ENCODE measurements at places on chromosomes 6 and 20.
A peak's percentile ranks its signal among the peaks of the same experiment; 100 is the strongest.

DNA sequence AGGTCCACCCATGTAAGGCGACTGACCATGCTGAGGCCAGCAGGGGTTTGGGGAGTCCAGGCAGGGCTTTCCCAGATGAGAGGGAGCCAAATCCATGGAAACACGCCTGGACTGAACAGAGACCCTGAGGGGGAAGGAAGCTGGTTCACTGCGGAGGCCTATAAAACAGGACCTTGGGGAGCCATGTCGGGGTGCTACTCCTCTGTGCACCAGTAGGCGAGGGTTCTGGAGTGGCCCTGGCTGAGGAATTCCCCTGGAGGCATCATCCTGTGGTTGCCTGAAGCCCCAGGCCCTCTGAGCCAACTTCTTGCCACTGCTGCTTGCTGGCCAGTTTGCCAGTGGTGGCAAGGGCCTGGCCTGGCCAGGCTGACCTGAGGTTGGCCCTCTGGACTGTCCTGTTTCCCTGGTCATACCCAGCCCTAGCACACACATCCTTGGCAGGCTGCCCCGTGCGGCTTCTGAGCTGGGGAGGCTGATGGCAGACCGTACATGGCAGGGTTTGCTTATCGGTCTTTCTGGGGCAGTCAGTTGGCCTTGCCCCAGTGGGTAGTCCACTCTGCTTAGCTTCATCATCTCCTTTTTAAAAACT lies 2.2 kb upstream of the LRRN4 start:
- no peak for DNase-seq

GRCh38 chr6:9225441-9225871 lies 790.1 kb upstream of the SLC35B3 start:
- DNase-seq = no peak

DNA sequence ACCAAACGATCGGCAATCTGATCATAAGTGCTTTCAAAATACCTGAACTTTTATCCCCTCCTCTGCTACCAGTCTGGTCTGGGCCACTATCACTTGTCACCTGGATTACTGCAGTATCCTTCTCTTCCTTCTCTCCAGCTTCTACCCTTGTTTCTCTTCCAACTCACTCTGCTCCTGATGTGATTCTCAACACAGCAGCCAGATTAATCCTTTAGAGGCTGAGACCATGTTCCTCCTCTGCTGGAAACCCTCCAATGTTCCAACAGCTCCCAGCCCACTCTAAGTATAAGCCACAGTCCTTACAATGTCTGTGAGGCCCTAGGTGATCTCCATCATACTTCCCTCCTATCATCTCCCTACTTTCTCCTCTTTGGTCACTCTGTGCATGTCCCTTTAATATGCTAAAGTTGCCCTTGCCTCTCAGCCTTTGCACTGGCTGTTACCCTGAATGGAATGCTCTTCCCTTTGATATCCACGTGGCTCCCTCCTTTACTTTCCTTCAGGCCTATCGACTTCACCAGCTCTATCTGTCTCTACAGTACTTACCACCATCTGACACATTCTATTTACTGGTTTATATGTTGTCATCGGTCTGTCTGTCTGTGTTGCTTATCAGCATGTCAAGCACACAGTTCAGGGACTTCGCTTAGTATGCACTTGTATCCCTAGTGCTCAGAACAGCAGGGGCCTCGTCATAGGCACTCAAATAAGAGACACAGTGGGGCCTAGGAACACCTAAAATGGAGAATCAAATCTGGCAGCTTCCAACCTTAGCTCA lies 35.0 kb upstream of the RNF24 start:
- DNase-seq = no peak

GRCh38 chr6:97422171-97422570 lies 139.2 kb upstream of the MMS22L start:
- DNase-seq = no peak

GRCh38 chr6:35490821-35491557 lies 5.9 kb downstream of the TEAD3 start:
- DNase-seq = no peak

- DNase-seq = no peak
Observed at GRCh38 chr20:58511861-58512260, 3.3 kb downstream of the APCDD1L start.

DNA sequence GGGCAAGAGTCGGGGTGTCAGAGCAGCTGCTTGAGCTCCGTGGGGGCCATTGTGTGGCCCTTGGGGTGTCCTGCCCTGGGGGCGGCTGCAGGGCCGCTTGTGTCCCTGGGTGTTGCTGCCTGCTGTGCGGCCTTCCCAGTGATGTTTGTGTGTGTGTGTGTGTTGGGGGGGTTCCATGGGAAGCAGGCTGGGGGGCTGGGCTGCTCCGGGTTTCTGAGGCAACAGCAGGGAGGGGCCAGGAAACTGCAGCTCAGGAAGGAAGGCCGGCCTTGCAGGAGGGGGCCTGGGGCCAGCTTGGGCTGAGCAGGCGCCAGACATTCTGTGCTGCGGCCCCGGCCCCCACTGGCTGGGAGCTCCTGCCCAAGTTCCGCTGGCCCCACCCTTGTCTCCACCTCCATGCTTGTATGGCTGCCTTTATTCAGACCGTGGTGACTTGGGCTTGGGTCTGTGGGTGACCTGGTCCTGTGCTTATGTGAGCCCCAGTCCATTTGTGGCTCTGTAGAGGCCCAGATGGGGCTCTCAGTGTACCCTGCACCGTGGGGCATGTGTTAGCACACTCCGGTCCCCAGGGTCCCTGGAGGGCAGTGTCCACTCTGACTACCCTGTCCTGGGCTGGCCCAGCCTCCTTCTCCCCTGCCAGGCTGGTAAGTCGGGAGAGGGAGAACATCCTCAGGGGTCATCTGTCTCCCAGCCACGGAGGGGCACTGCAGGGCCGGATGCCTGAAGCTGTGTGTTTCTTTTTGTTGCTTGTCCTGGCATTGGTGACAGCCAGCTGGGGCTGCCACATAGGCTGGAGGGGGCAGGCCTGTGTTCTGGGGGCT lies 4.6 kb upstream of the SOX18 start:
- DNase-seq = no peak

GRCh38 chr20:49966861-49967260 lies 15.9 kb upstream of the SNAI1 start:
- DNase-seq = no peak

- DNase-seq = no peak
Observed at GRCh38 chr6:11058406-11058805, 14.3 kb upstream of the ELOVL2 start.

GRCh38 chr6:109074133-109074415 lies 20.6 kb downstream of the SESN1 start:
- no peak for DNase-seq

DNA sequence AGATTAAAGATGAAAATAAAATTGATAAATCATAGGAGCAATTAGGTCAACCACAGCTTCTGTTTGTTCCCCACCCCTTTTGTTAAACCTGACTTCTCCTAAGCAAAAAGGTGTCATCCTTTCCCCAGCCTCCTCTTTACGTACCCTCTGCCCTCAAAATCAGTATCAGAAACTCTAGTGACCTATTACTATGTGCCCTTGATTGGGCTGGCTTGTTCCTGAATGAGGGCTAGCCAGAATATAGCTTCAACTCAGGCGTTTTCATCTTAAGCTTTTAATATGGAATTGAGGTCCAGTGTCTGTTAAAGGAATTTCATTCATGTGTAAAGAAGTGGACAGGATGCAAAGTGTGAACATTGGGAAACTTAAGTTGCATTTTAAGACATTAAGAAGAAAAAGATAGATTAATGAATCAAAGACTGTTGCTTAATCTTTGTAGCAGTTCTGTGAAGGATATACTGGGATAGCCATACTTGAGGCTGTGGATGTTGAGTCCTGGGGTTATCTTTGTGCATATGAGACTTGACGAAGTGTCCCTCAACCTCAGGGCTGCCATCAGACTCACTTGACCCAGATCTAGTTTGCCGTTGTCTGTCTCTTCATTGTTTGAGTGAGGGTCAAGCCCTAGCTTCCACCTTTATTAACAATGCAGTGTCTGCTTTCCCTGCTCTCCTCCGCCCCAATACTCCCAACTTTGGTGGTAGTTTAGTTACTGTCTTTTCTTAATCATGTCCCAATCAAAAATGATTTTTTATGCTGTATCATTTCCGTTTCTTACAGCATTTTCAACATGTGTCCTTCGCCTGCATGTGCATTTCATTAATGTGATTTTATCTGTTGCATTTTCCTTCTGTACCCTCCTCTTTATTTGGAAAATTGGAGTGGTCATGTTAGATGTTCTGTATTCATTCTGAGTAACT lies 1.9 kb downstream of the TBPL1 start:
- no peak for DNase-seq

DNA sequence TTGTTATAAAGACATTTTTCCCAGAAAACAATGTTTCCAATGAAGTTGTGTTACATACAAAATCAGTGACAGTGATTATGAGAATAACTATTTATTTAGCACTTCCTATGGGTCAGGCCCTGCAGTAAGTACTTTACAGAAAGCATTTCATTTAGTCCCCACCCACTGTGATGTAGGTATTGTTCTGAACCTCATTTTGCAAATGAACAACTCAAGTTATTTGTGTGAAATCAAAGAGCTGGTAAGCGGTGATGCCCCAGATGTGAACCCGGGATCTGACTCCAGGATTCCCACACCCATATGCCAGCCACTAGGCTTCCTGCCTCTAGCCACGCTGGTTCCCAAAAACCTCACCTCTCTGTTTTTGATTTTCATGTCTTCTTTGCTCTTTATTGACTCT lies 30.9 kb downstream of the FAXC start:
- DNase-seq = no peak

- no peak for DNase-seq
Observed at GRCh38 chr20:50754420-50754819, 23.0 kb downstream of the PARD6B start.

DNA sequence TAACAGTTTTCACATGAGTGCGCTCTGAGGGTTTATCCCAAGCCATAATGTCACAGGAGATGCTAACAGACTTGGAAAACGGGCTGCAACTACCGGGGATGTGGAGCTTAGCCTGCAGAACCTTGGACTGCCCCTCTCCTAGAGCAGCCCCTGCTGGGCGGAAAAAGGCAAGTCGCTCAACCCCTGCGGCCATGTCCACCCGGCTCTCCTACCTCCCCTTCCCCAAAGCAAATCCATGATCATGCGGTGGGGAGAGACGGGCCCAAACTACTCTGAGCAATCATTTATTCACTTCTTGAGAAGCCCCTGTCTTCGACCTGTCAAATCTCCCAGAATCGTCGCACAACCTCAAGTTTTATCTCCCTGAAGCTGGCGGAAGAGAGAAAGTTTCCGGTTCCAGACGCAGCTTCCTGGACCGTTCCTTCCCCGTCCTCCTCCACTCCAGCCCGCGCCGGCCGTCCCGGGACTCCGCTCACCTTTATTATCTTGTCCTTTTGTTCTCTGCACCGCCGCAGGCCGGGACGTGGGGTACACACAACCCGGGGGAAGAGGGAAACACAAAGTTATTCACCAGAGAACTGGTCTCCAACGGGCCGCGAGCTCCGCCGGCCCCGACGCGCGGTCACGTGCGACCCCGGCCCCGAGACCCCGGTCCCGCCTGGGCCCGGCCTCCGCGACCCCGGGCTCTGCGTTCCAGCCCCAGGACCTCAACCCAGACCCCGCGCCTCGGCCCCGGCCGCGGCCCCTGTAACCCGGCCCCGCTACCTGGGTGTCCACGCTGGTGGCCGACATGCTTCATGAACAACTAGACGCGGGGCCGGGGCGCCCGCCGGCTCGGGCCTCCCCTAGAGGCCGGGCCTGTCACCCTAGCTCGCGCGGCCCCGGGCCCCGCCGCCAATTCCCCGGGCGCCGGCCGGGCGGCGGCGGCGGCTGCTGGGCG lies 560 bp downstream of the YTHDF1 start:
- DNase-seq = no peak

DNA sequence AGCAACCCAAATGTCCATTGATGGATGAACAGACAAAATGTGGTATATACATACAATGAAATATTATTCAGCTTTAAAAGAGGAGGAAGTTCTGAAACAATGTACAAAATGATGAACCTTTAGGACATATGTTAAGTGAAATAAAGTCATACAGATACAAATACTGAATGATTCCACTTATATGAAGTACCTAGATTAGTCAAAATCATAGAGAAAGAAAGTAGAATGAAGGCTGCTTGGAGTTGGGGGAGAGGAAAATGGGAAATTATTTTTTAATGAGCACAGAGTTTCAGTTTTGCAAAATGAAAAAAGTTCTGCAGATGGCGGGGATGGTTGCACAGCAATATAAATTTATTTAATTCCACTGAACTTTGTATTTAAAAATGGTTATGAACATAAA lies 12.4 kb downstream of the COL19A1 start:
- no peak for DNase-seq

- no peak for DNase-seq
Observed at GRCh38 chr6:2658788-2659187, 91.9 kb downstream of the MYLK4 start.

DNA sequence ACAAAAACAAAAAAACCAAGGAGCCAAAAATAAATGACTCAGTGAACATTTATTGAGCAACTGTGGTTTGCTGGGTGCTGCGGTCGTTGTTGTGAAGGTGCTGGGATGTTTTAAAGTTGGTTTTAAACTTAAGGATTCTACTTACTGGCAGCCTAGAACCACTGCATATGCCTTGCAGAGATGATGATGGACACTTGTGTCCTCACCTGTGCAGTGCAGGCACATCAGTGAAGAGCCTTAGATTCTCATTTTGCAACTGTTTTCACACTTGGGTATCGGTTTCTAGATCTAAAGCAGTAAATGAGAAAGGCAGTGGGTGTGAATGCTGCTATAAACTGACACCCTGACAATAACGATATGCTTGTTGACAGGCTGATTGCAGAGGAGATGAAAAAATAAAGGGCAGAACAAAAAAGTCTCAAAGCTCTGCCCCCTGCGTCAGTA lies 68.8 kb downstream of the UTRN start:
- DNase-seq = no peak

GRCh38 chr6:146990821-146991798 lies 213.1 kb upstream of the STXBP5 start:
- DNase-seq = peak; percentile 29

DNA sequence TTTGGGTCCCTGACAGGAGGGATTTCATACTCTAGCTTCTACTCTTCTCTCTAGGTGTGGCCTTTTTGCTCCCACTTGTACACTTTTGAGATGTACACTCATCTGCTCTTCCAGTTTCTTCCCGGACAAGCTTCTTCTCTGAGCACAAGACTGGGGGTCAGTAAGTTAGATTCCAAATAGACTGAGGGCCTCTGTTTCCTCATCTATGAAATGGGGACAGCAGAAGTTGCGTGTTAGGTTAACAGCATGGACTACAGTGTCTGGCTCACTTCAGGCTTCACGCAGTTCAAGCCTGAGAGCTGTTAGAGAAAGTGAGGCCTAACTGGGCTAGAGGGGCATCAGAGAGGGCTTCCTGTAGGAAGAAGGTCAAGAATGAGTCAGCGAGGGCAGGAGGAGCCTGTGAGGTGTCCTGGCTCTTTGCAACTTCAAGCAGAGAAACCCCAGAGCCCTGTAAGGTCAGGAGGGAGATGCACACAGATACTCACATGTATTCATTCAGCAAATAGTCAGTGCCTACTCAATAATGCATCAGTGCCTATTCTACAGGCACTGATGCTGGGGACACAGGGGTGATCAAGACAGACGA lies 20.6 kb downstream of the XKR7 start:
- DNase-seq = no peak

Data from glomerular endothelial cell (primary cell).